ENCODE measurements at places on chromosomes 12 and 14. TPM values are rescaled to one million over a fixed set of nuclear protein-coding genes. Genes with fewer than 3 reads are reported as not detected.

DNA sequence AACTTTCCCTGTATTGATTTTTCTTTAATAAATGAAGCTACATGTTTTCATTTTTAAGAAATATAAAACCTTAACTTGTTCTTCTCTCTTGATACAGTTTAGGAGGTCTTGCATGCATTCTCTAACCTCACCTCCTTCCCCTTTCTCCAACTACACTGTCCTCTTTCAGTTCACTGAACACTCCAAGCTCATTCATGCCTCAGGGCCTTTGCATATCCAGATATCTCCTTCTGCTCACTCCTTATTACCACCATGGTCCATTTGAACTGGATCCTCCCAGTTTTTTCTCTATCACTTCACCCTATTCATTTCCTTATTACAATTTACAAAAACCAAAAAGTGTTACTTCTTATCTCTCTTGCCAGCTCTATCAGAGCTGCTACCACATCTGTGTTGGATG is 242.9 kb upstream of the PLEKHG7 start:
- peaks cover 4% of the 10 kb centered on the region for H3K4me1 ChIP-seq
- H3K27me3 ChIP-seq, result no peaks in the 10 kb centered on the region
- no peak overlapping the region for H3K4me3 ChIP-seq
- no peak for DNase-seq
- H3K27ac ChIP-seq, result no peak overlapping the region

DNA sequence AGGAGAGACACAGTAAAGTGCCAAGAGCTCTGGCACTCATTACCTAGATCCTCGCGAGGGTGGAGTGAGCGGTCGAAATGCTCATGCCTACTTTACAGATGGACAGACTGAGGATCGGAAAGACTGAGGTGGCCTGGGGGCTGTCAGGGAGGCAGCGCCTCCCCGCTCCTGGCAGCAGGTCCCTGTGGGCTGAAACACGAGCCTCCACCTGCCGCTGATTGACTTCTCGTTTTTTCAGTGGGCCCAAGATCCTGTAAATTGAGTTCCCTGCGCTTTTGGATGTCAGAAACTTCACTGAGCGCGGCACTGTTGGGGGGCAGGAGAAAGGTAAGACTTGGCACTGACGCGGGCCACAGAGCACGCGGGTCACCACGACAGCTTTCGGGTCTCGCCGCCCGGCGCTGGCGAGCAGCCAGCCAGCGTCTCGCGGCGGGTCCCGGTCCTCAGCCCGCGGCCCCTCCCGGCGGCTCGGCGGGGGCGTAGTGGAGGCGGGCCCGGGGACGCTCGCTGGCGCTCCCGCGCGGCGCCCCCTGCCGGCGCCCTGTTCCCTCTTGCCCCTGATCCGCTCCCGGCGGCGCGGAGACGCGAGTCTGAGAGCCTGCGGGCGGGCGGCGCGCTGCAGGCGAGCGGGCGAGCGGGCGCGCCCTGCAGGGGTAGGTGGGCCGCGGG is 552 bp upstream of the SCN8A start:
- DNase-seq, result peak; percentile 87
- H3K36me3 ChIP-seq, result no peaks in the 10 kb centered on the region
- H3K4me3 ChIP-seq, result peak overlapping the region; percentile 89
- H3K4me1 ChIP-seq, result peaks cover 29% of the 10 kb centered on the region

DNA sequence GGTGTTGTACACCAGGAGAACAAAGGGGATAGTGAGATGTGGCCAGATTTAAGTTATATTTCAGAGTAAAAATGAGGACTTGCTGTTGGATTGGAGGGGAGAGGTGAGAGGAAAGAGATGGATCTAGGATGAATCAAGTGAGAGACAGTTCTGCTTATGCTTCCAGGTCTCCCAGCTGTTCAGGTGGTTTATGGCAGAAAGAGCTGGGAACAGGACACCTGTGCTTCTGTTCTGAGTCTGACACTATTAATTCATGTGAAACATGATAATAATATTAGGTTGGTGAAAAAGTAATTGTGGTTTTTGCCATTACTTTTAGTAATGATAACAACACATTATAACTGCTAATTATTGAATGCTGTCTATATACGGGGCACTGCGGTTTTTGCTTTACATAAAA is 55.7 kb downstream of the SLC15A5 start:
- no peak overlapping the region for H3K4me3 ChIP-seq
- no peaks in the 10 kb centered on the region for H3K27me3 ChIP-seq
- no peak overlapping the region for H3K27ac ChIP-seq
- no peaks in the 10 kb centered on the region for H3K36me3 ChIP-seq
- no peaks in the 10 kb centered on the region for H3K4me1 ChIP-seq

- peaks cover 6% of the 10 kb centered on the region for H3K27me3 ChIP-seq
- no peak overlapping the region for H3K27ac ChIP-seq
- no peak overlapping the region for H3K4me3 ChIP-seq
- DNase-seq, result no peak
Observed at GRCh38 chr12:95742586-95742985, 48.0 kb downstream of the NTN4 start.

DNA sequence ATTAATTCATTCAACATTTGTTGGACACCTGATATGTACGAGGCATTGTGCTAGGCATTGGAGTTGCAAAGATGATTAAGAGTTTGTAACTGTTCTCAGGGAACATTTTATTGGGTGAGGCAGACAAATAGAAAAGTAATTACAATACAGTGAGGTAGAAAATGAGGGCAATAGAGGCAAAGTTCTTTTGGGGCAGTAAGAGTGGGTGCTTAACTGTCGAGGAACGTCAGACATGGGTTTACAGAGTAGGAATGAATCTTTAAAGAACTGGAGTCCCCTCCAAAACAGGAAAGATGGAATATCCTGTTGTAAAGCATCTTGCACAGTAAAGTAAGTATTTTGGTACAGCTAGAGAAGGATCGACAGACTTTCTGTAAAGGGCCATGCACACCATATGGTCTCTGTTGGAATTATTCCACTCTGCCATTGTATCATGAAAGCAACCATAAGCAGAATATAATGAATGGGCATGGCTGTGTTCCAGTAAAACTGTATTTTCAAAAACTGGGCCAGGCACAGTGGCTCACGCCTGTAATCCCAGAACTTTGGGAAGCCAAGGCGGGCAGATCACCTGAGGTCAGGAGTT is 9.1 kb downstream of the CREBL2 start:
- no peak overlapping the region for H3K4me3 ChIP-seq
- H3K4me1 ChIP-seq, result peaks cover 13% of the 10 kb centered on the region
- H3K36me3 ChIP-seq, result peaks cover 20% of the 10 kb centered on the region
- DNase-seq, result no peak
- H3K27ac ChIP-seq, result no peak overlapping the region

DNA sequence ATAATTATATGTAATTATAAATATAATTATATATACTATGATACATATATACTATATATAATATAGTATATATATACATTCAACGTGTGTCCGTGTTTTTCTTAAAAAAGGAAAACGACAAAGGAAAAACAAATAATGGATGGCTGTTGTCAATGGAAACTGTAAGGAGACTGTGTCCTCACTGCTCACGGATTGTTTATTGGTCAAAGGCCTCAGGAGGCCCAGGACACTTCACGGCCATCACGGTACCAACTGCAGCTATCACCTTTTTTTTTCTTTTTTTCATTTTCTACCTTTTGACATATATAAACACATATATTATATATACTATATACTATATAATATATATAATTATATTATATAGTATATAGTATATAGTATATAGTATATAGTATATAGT is 113.4 kb downstream of the SPTSSA start:
- no peaks in the 10 kb centered on the region for H3K27me3 ChIP-seq
- H3K27ac ChIP-seq, result no peak overlapping the region
- no peak overlapping the region for H3K4me3 ChIP-seq
- no peaks in the 10 kb centered on the region for H3K4me1 ChIP-seq
- DNase-seq, result no peak
- H3K36me3 ChIP-seq, result peaks cover 3% of the 10 kb centered on the region

GRCh38 chr14:68932231-68932630 is 46.9 kb downstream of the ACTN1 start:
- no peak overlapping the region for H3K27ac ChIP-seq
- no peaks in the 10 kb centered on the region for H3K27me3 ChIP-seq
- no peak overlapping the region for H3K4me3 ChIP-seq

GRCh38 chr14:59273737-59274136 is 85.3 kb downstream of the DAAM1 start:
- no peak overlapping the region for H3K27ac ChIP-seq
- H3K27me3 ChIP-seq, result no peaks in the 10 kb centered on the region
- H3K4me3 ChIP-seq, result no peak overlapping the region

GRCh38 chr12:77213319-77213718 is 147.9 kb upstream of the E2F7 start:
- peak overlapping the region; percentile 91 for H3K27ac ChIP-seq
- H3K36me3 ChIP-seq, result peaks cover 3% of the 10 kb centered on the region
- no peak for DNase-seq

- peaks cover 8% of the 10 kb centered on the region for H3K27me3 ChIP-seq
- no peaks in the 10 kb centered on the region for H3K36me3 ChIP-seq
- peak overlapping the region; percentile 68 for H3K27ac ChIP-seq
- DNase-seq, result no peak
- H3K4me3 ChIP-seq, result no peak overlapping the region
Observed at GRCh38 chr12:54988402-54989054, 4.0 kb upstream of the TESPA1 start.

- H3K4me1 ChIP-seq, result peaks cover 32% of the 10 kb centered on the region
- no peak for DNase-seq
- H3K36me3 ChIP-seq, result no peaks in the 10 kb centered on the region
- no peak overlapping the region for H3K27ac ChIP-seq
- H3K27me3 ChIP-seq, result no peaks in the 10 kb centered on the region
Observed at GRCh38 chr12:116194935-116195431, 82.5 kb downstream of the MED13L start.

- no peak for DNase-seq
- H3K36me3 ChIP-seq, result no peaks in the 10 kb centered on the region
- H3K4me3 ChIP-seq, result no peak overlapping the region
- no peaks in the 10 kb centered on the region for H3K27me3 ChIP-seq
Observed at GRCh38 chr12:75407683-75408082, 16.8 kb downstream of the GLIPR1L2 start.

- H3K36me3 ChIP-seq, result no peaks in the 10 kb centered on the region
- DNase-seq, result no peak
- no peak overlapping the region for H3K27ac ChIP-seq
- H3K4me3 ChIP-seq, result no peak overlapping the region
Observed at GRCh38 chr14:88044776-88045446, 40.0 kb downstream of the GPR65 start.

- H3K27me3 ChIP-seq, result peaks cover 6% of the 10 kb centered on the region
- H3K4me1 ChIP-seq, result peaks cover 56% of the 10 kb centered on the region
- H3K36me3 ChIP-seq, result no peaks in the 10 kb centered on the region
- DNase-seq, result no peak
- H3K4me3 ChIP-seq, result no peak overlapping the region
Observed at GRCh38 chr12:128361400-128361995, 94.5 kb downstream of the TMEM132C start.

- H3K4me1 ChIP-seq, result peaks cover 31% of the 10 kb centered on the region
- H3K27me3 ChIP-seq, result no peaks in the 10 kb centered on the region
- H3K27ac ChIP-seq, result no peak overlapping the region
- DNase-seq, result no peak
- no peak overlapping the region for H3K4me3 ChIP-seq
- H3K36me3 ChIP-seq, result peaks cover 4% of the 10 kb centered on the region
Observed at GRCh38 chr14:91402348-91402747, 15.3 kb downstream of the CCDC88C start.

DNA sequence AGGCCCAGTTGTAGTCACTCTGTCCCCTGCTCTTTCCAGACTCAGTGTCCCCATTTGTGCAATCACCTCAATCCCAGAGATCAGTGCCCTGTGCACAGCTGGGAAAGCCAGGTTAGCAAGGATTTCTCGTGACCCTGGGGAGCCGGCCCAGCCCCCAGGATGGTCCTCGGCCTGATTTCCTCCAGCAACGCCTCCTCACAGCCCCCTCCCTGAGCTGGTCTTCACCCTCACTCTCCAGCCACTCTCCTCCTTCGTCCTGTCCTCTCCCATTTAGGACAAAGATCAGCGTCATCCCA is 194.8 kb upstream of the C14orf180 start:
- H3K27me3 ChIP-seq, result peaks cover 9% of the 10 kb centered on the region
- H3K27ac ChIP-seq, result no peak overlapping the region
- no peak for DNase-seq
- peaks cover 16% of the 10 kb centered on the region for H3K4me1 ChIP-seq

- peaks cover 9% of the 10 kb centered on the region for H3K4me1 ChIP-seq
- DNase-seq, result no peak
- H3K27me3 ChIP-seq, result no peaks in the 10 kb centered on the region
- no peaks in the 10 kb centered on the region for H3K36me3 ChIP-seq
- no peak overlapping the region for H3K4me3 ChIP-seq
Observed at GRCh38 chr12:2179953-2180736, 127.4 kb downstream of the CACNA1C start.

GRCh38 chr12:24943947-24944600 is 4.8 kb downstream of the BCAT1 start:
- H3K36me3 ChIP-seq, result peaks cover 8% of the 10 kb centered on the region
- no peak for DNase-seq

- H3K36me3 ChIP-seq, result no peaks in the 10 kb centered on the region
- DNase-seq, result no peak
- H3K4me3 ChIP-seq, result peak overlapping the region; percentile 91
- peaks cover 46% of the 10 kb centered on the region for H3K4me1 ChIP-seq
- no peaks in the 10 kb centered on the region for H3K27me3 ChIP-seq
- peak overlapping the region; percentile 98 for H3K27ac ChIP-seq
Observed at GRCh38 chr14:49688701-49689030, 652 bp upstream of the POLE2 start.

- DNase-seq, result no peak
- no peaks in the 10 kb centered on the region for H3K36me3 ChIP-seq
- H3K27me3 ChIP-seq, result no peaks in the 10 kb centered on the region
- peak overlapping the region; percentile 24 for H3K27ac ChIP-seq
Observed at GRCh38 chr12:69658203-69658602, 40.9 kb downstream of the BEST3 start.

DNA sequence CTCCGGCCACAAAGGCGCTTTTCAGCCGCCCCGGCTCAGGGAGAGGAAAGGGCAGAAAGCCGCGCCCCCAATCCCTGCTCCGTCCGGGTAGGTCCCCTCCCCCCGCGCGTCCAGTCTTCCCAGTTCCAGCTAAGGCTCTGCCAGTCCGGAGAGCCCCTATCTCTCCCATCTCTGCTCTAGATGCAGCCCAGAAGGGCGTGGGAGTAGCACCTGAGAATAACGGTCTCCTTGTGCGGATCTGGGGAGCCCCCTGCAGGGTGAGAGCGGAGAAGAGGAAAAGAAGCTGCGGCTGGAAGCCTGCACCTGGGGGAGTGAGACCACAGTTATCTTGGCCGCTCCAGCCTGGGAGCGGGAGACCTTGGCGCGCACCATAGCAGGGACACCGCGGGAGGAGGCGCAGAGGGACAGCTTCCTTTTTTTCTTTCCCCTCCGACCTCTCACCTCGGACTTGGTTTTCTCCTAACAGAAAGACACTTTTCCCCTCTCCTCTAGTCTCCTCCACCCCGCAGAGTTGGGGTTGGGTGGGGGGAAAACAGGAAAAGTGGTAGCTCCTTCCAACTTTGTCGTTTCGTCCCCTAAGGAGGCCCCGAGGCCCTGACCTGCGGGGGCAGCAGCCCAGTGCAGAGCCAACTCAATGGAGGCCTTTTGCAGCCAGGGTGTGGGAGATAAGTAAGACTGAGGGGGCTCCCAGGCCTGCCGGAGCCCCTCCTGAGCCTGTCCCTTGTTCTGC is 2.4 kb downstream of the DHH start:
- peak overlapping the region; percentile 89 for H3K4me3 ChIP-seq
- H3K4me1 ChIP-seq, result peaks cover 59% of the 10 kb centered on the region
- peaks cover 73% of the 10 kb centered on the region for H3K27me3 ChIP-seq

The TMEM63C gene
- total RNA-seq, result 0.91 TPM

The TAS2R30 gene
- 1.4 TPM for total RNA-seq

The PCBP2 gene
- total RNA-seq, result 1,375 TPM

The TAS2R46 gene
- total RNA-seq, result 0.89 TPM

The LGMN gene
- 37.0 TPM for total RNA-seq

The IRAK3 gene
- total RNA-seq, result 0.61 TPM

The HOXC5 gene
- total RNA-seq, result 3.5 TPM

The CEBPE gene
- total RNA-seq, result not detected

The PTPN21 gene
- total RNA-seq, result 25.3 TPM

Data from neural crest cell (in vitro differentiated cells).